ENCODE measurements at places on chromosomes 2 and 18. TPM values are rescaled to one million over a fixed set of nuclear protein-coding genes. Genes with fewer than 3 reads are reported as not detected.

MAP3K19 gene
- not detected for total RNA-seq

GRCh38 chr2:194332799-194333490, 1324.1 kb upstream of the SLC39A10 start:
- no peaks in the 10 kb centered on the region for H3K27me3 ChIP-seq
- H3K4me1 ChIP-seq = no peaks in the 10 kb centered on the region
- no peaks in the 10 kb centered on the region for H3K36me3 ChIP-seq
- H3K4me3 ChIP-seq = no peak overlapping the region
- no peak overlapping the region for H3K27ac ChIP-seq

- H3K4me1 ChIP-seq = no peaks in the 10 kb centered on the region
- H3K27me3 ChIP-seq = no peaks in the 10 kb centered on the region
- no peak overlapping the region for H3K4me3 ChIP-seq
- no peak overlapping the region for H3K27ac ChIP-seq
- no peak for DNase-seq
- H3K36me3 ChIP-seq = no peaks in the 10 kb centered on the region
These were observed 706.8 kb downstream of the SLC4A3 start for GRCh38 chr2:220334210-220334609.

DNA sequence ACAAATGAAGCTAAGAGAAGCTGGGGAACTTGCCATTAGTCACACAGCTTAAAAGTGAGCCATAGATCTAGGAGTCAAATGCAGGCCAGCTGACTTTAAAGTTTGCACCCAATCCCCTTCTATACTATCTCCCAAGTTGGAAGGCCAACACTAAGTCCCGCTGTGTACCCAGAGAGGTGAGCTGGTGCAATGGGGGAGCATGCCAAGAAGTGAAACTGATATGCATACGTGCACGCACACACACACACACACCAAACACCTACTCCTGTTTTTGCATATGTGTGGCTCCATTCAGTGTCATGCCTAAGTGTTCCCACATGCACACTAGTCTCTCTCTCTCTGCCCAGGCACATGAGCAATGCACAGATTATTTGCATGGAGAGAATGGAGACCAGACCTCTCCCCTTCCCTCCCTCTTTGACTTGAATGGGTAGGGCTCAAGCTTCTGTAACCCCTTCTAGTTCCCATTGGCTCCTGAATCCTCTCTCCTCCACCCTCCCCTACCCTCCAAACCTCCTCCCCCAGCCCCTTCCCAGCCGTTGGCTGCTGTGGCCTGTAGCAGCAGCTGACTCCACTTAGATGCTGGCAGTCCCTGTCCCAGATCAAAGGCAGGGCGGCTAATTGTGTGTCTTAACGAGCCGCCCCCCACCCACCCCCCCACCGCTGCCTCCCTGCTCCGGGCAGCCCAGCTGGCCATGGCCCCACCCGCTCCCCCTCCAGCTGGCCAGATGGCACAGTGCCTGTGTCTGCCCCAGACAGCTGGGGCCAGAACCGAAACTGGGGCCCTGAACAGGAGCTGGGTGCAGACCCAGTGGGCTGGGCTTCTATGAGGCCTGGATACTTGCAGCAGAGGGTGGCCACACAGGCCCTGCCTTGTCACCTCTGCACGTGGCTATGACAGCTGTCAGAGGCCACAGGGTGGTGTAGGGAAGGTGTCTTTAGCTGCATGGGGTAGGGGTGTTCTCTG, 5.6 kb downstream of the WNT10A start:
- no peak overlapping the region for H3K27ac ChIP-seq
- peaks cover 19% of the 10 kb centered on the region for H3K4me1 ChIP-seq
- no peak for DNase-seq
- no peaks in the 10 kb centered on the region for H3K36me3 ChIP-seq

CD8B2 gene
- not detected for total RNA-seq

GRCh38 chr2:58734365-58734764, 493.2 kb upstream of the FANCL start:
- no peaks in the 10 kb centered on the region for H3K36me3 ChIP-seq
- H3K27me3 ChIP-seq = no peaks in the 10 kb centered on the region
- no peak for DNase-seq
- H3K27ac ChIP-seq = no peak overlapping the region

- DNase-seq = no peak
- no peaks in the 10 kb centered on the region for H3K36me3 ChIP-seq
- H3K4me3 ChIP-seq = no peak overlapping the region
- H3K27me3 ChIP-seq = no peaks in the 10 kb centered on the region
These were observed 601.7 kb downstream of the NR4A2 start for GRCh38 chr2:155730804-155731203.

- H3K4me1 ChIP-seq = no peaks in the 10 kb centered on the region
- DNase-seq = no peak
- no peak overlapping the region for H3K4me3 ChIP-seq
- H3K27ac ChIP-seq = no peak overlapping the region
These were observed 8.2 kb upstream of the POTEE start for GRCh38 chr2:131201098-131201497.

DNA sequence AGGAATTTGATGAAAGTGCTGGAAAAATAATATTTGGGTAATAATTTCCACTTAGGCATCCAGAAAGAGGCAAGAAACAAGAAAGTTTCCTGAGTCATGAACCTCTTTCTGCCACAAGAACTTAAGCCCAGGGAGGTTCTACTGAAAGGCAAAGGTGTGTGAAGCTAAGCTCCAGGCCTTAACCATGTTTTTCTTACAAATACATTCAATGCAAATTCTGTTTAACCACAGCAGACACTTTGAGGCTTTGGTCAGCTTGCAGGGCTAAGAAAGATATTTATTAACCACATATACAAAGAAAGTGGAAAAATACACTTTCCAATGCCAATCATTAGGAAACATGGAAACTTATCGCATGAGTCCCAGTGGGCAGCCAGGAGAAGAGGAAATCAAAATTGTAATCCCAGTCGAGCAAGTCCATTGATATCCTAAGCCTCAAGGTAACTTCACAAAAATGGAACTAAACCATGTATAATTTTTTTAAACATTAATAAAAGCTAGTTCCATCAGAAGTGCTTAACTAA, 68.3 kb downstream of the PIEZO2 start:
- H3K4me1 ChIP-seq = no peaks in the 10 kb centered on the region
- no peaks in the 10 kb centered on the region for H3K27me3 ChIP-seq
- H3K4me3 ChIP-seq = no peak overlapping the region
- no peaks in the 10 kb centered on the region for H3K36me3 ChIP-seq
- DNase-seq = no peak
- H3K27ac ChIP-seq = no peak overlapping the region

DNA sequence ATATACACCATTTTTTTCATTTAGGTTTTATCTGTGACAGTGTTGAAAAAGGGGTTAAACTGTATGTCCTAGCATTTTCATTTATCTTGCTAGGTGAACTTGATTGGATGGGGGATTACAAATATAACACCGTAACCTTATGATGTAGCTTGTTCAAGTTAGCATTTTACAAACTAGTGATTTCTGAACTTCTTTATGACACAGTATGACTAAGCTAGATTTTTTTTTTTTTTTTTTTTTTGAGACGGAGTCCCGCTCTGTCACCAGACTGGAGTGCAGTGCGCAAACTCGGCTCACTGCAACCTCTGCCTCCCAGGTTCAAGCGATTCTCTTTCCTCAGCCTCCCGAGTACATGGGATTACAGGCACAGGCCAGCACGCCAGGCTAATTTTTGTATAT, 47.1 kb downstream of the KCMF1 start:
- no peaks in the 10 kb centered on the region for H3K36me3 ChIP-seq
- DNase-seq = no peak
- no peaks in the 10 kb centered on the region for H3K27me3 ChIP-seq
- no peak overlapping the region for H3K27ac ChIP-seq
- H3K4me3 ChIP-seq = no peak overlapping the region

- DNase-seq = no peak
- no peaks in the 10 kb centered on the region for H3K36me3 ChIP-seq
- no peaks in the 10 kb centered on the region for H3K27me3 ChIP-seq
These were observed 3.5 kb upstream of the DSC2 start for GRCh38 chr18:31105733-31106132.

- H3K27me3 ChIP-seq = no peaks in the 10 kb centered on the region
- H3K4me1 ChIP-seq = no peaks in the 10 kb centered on the region
- H3K27ac ChIP-seq = no peak overlapping the region
- no peak overlapping the region for H3K4me3 ChIP-seq
- no peaks in the 10 kb centered on the region for H3K36me3 ChIP-seq
- DNase-seq = no peak
These were observed 49.4 kb downstream of the MRPS9 start for GRCh38 chr2:105087273-105087672.

GRCh38 chr2:72367530-72368225, 220.0 kb upstream of the CYP26B1 start:
- no peak overlapping the region for H3K4me3 ChIP-seq
- no peaks in the 10 kb centered on the region for H3K27me3 ChIP-seq

DNA sequence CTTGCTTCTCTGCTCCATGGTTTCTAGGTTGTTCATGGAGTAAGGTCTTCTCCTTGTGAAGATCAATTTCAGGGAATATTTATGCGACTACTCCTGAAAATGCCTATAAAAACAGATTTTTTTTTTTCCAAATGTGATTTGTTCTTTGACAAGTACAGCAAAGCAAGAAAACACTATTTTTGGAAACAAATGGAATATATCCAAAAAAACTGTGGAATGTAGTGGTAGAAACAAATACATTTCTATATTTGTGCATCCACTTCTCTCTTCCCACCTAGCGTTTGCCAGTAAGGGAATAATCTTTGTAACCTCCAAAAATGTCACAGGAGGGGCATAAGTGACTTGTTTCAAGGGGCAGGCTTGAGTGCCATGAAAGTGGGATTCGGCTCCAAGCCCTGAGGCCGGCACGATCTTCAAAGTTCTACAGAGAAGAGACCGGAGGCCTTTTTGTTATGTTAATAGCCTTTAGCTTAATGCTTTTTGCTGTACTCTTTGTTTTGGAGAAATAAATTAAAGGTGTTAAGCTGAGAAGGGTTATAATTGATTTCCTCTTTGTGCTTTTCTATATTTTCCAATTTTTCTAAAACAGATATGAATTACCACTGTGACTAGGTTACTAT, 200.6 kb downstream of the NRP2 start:
- peaks cover 9% of the 10 kb centered on the region for H3K4me1 ChIP-seq
- H3K27me3 ChIP-seq = no peaks in the 10 kb centered on the region
- no peaks in the 10 kb centered on the region for H3K36me3 ChIP-seq
- DNase-seq = no peak
- H3K27ac ChIP-seq = no peak overlapping the region

- H3K27me3 ChIP-seq = no peaks in the 10 kb centered on the region
- H3K4me3 ChIP-seq = no peak overlapping the region
- H3K27ac ChIP-seq = peak overlapping the region; percentile 36
- no peaks in the 10 kb centered on the region for H3K36me3 ChIP-seq
- no peaks in the 10 kb centered on the region for H3K4me1 ChIP-seq
These were observed 256.8 kb upstream of the ZEB2 start for GRCh38 chr2:144776766-144777165.

- H3K27me3 ChIP-seq = no peaks in the 10 kb centered on the region
- H3K4me3 ChIP-seq = no peak overlapping the region
- DNase-seq = no peak
- H3K27ac ChIP-seq = no peak overlapping the region
These were observed 363.7 kb upstream of the SPHKAP start for GRCh38 chr2:228545041-228545747.

GALR1 gene
- not detected for total RNA-seq

GREB1L gene
- total RNA-seq = 7.0 TPM

GRCh38 chr2:166234112-166234846, 106.5 kb upstream of the SCN1A start:
- H3K4me3 ChIP-seq = no peak overlapping the region
- no peaks in the 10 kb centered on the region for H3K27me3 ChIP-seq
- no peak overlapping the region for H3K27ac ChIP-seq
- H3K4me1 ChIP-seq = no peaks in the 10 kb centered on the region
- no peak for DNase-seq

GRCh38 chr2:239688122-239688681, 287.4 kb upstream of the HDAC4 start:
- H3K36me3 ChIP-seq = no peaks in the 10 kb centered on the region
- H3K4me1 ChIP-seq = no peaks in the 10 kb centered on the region
- no peak for DNase-seq
- peaks cover 11% of the 10 kb centered on the region for H3K27me3 ChIP-seq
- no peak overlapping the region for H3K4me3 ChIP-seq

- no peaks in the 10 kb centered on the region for H3K36me3 ChIP-seq
- no peak overlapping the region for H3K27ac ChIP-seq
- H3K4me3 ChIP-seq = no peak overlapping the region
- peaks cover 40% of the 10 kb centered on the region for H3K4me1 ChIP-seq
- DNase-seq = no peak
These were observed 29.6 kb downstream of the PKP4 start for GRCh38 chr2:158486150-158486969.

GRCh38 chr2:100529900-100530299, 32.9 kb upstream of the PDCL3 start:
- H3K4me3 ChIP-seq = no peak overlapping the region
- no peak for DNase-seq
- no peaks in the 10 kb centered on the region for H3K4me1 ChIP-seq
- H3K27ac ChIP-seq = no peak overlapping the region
- no peaks in the 10 kb centered on the region for H3K36me3 ChIP-seq

DNA sequence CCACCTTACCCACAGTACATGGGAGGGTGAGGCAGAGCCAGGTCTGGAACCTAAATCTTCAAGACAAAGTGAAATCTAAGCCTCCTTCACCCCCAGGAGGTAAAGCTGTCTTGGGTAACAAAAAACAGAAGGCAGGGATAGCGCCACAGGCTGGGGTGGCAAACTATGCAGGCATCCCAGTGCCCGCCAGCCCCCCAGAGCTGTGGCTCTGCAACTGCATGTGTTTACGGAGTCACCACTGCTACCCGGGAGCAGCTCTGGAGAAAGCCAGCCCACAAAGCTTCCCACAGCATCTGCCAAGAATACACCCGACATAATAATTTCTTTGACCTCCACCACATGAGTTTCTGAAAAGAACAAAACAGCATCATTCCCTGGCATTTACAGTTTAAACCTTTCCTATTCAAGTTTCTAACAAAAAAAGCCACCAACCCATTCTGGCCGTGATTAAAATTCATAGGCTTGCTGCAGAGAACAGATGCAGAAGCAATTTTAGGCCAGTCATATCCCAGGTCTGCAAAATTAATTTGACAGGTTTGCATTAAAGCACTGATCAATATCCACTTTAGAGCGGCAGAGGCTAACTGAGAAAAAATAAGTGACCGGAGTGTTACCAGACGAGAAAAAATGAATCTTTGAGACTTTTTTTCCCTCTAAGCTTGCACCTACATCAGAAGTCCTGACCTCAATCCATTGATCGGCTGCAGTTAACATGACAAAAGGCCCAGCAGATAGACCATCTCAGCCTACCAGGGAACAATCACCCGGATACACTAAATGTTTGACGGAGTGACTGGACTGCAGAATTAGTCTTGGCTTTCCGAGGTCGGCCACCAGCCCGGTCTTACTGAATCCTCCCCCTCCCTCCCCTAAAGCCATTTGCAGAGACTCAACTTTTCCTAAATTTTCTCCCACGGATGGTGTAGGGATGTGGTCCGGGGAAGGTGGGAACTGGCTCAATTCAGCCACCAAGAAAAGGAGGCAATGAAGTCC, 309.6 kb upstream of the SKOR2 start:
- H3K4me1 ChIP-seq = no peaks in the 10 kb centered on the region
- H3K27ac ChIP-seq = no peak overlapping the region
- no peak for DNase-seq
- H3K36me3 ChIP-seq = no peaks in the 10 kb centered on the region
